AG08395 (cell line): ENCODE measurements at places on chromosomes 1 and 21.
A peak's percentile ranks its signal among the peaks of the same experiment; 100 is the strongest.

- DNase-seq, result no peak
These were observed 5.2 kb upstream of the PIGC start for GRCh38 chr1:172448995-172449584.

GRCh38 chr1:63975481-63975880, 201.7 kb downstream of the ROR1 start:
- DNase-seq, result no peak

GRCh38 chr1:35188578-35189392, 4.2 kb downstream of the SFPQ start:
- no peak for DNase-seq

- no peak for DNase-seq
These were observed 118.2 kb upstream of the ADGRL2 start for GRCh38 chr1:81682490-81682889.

GRCh38 chr1:231418101-231418740, 3.9 kb downstream of the EGLN1 start:
- DNase-seq, result no peak

GRCh38 chr1:241918879-241919278, 38.7 kb upstream of the BECN2 start:
- DNase-seq, result peak; percentile 88

DNA sequence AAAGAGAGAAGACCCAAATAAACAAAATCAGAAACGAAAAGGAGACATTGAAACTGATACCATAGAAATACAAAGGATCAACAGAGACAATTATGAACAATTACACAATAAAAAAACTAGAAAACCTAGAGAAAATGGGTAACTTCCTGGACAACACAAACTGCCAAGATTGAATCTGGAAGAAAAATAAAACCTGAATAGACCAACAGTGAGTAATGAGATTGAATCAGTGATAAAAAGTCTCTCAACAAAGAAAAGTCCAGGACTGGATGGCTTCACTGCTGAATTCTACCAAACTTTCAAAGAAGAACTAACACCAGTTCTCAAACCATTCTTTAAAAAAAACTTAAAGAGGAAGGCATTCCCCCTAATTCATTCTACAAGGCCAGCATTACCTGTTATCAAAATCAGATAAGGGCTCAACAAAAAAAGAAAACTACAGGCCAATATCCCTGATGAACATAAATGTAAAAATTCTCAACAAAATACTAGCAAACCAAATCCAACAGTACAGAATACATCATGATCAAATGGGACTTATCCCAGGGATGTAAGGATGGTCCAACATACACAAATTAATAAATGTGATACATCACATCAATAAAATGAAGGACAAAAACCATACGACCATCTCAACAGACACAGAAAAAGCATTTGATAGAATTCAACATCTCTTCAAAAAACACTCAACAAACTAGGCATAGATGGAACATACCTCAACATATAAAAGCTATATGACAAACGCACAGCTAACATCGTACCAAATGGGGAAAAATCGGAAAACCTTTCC, 119.9 kb downstream of the ACBD6 start:
- no peak for DNase-seq

DNA sequence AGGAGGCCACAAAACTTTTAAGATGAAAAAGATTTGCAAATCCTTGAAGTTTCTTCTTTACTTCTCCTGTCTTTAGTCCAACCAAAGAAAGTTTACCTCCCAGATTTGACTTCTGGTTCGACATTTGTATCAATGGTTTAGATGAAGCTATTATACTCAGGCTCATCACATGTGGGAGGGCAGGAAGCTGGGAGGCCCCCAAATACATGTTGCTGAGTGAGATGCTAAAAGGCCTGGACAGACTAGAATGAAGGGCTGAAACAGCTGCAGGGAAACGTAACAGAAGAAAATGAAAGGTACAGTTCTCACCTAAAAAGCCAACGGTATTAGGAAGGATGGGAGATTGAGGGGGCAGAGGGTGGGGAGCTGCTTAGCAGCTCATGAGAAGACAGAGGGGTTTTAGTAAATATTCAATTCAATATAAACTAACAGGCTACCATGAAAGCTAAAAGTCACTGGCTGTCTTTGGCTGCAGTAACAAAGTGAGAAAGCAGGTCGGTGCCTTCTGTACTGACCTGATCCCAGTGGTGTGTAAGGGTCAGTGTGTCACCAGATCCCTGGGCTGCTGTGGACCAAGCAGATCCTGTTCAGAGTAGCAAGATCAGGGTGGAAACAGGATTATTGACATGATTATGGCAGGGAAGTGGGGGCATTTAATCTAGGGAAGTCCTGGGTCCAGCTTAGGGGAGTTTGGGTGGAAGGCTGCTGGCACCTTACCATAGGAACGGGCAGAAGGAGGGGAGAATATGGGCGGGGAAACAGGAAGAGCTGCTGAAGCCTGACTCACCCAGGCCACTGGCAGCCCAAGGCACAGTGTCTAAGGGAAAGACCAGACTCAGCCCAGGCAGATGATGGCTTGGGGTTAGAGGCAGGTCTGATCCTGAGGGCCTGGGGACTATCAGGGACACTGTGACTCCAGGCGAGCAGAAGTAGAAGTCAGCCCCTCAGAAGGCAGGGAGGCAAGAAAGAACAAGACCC, 60.4 kb downstream of the KCNN3 start:
- DNase-seq, result peak; percentile 82

DNA sequence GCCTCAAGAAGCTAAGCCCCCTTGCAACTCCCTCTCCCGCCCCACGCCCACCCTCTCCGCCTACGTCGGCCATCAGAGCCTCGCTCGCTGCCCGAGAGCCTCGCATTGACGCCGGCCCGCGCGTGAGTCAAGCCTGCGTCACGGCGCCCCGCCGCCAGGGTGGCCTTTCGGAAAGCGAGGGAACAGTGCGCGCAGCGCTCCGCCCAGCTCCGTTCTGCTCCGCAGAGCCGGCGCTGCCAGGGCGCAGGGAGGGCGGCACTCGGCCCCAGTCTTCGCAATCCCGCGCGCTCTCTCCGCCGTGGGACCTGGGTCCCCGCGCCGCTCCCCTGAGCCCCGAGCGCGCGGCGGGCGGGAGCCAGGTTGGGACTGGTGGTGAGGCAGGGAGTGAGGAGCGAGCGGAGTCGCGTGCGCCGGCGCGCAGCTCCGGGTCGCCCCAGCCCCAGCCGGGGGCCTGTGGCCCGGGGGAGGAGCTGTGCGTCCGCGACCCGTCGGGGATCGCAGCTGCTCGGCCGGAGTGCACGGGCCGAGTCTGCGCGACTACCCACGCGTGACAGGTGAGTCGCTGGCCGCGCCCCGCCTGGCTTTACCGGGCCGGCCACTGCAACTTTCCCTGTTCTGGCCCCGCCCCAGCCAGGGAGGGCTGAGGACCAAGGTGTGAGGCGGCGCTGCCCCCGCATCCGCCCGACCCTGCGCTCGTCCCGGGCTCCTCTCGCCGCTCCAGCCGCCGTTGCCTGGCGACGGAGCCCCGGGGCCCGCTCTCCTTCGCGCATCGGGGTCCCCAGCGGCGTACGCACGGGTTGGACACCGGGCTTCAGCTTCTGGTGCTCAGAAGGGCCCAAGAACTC, at the start of gene SLC6A17:
TSS of gene SLC6A17 (plus strand) at position 165 of the 845 bp plus-strand sequence. CDS start 16,436 bp downstream, outside the sequence.
- DNase-seq, result peak; percentile 77

DNA sequence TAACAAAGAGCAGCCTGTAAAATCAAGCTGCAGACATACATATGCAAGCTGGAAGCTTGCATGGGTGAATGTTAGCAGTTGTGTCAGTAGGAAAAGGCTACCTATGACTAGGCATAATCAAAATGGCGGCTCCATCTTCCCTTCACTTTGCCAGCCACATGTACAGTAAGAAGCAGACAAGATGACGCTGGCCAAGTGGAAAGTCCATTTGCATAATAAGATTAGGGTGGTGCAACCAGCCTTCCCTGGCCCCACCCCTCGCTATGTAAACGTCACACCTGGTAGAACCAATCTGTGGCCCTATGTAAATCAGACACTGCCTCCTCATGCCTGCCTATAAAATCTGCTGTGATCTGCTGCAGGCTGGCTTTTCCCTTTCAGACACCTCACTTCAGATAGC, 171.9 kb upstream of the USP25 start:
- no peak for DNase-seq

DNA sequence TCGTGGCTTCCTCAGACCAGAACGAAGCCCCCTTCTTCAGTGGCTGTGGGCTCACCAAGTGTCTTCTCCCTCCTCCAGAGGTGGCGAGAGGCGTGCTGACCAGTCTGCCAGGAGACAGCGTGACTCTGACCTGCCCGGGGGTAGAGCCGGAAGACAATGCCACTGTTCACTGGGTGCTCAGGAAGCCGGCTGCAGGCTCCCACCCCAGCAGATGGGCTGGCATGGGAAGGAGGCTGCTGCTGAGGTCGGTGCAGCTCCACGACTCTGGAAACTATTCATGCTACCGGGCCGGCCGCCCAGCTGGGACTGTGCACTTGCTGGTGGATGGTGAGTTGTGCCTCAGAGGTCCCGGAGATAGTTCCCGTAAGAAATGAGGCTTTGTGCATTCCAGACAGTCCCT, 24.0 kb downstream of the IL6R start:
- no peak for DNase-seq

GRCh38 chr1:89590341-89591080, 42.4 kb upstream of the LRRC8C start:
- DNase-seq, result no peak

GRCh38 chr1:16181887-16182719, 26.2 kb upstream of the EPHA2 start:
- peak; percentile 89 for DNase-seq

- no peak for DNase-seq
These were observed 14.5 kb downstream of the IFNAR2 start for GRCh38 chr21:33244082-33244778.

GRCh38 chr1:53125623-53126360, 16.6 kb downstream of the SLC1A7 start:
- no peak for DNase-seq

- peak; percentile 64 for DNase-seq
These were observed 39.7 kb downstream of the SLC35A3 start for GRCh38 chr1:100009458-100009857.

- no peak for DNase-seq
These were observed 79.8 kb upstream of the HMCN1 start for GRCh38 chr1:185654199-185654951.

DNA sequence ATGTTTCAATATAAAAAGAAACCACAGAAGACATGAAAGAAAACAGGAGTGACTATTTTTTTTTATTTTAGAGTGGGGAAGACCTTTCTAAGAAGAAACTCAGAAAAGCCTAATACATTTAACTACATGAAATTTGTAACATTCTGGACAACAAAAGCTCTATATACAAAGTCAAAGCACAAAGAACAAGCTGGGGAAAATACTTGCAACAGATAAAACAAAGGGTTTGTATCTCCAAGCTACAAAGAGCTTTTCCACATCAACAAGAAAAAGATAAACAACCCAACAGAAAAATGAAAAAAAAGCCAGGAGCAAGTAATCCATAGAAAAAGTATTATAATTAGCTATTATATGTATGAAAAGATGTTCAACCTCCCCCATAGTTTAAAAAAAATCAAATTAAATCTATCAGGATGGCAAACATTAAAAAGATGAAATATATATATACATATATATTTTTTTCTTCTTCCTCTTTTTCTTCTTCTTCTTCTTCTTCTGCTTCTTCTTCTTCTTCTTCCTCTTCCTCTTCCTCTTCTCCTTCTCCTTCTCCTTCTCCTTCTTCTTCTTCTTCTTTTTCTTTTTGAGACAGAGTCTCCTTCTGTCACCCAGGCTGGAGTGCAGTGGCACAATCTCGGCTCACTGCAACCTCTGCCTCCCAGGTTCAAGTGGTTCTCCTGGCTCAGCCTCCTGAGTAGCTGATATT, 49.1 kb upstream of the EPS8L3 start:
- no peak for DNase-seq

DNA sequence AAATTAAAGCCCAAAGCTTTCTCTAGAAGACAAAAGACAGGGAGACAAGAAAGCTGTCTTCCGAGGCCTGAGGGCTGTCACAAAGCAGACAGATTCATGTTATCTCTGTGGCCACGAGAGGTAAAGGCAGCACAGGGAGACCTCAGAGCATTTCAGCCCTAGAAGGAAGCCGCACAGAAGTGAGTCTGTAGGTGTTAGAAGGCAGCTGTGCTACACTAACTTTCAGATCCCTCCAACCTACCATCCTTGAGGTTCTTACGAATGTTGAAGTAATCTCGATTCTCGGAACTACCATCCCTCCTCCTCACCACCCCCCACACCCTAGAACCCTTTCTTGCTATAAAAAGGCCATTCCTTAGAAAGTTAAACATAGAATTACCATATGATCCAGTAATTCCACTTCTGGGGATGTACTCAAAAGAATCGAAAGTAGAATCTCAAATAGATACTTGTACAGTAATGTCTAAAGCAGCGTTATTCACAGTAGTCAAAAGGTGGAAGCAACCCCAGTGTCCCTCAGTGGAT, 21.5 kb upstream of the LYST start:
- DNase-seq, result no peak

GRCh38 chr1:88191917-88192316, 492.2 kb upstream of the PKN2 start:
- DNase-seq, result no peak

GRCh38 chr1:234330843-234331215, 42.4 kb upstream of the COA6 start:
- DNase-seq, result no peak

DNA sequence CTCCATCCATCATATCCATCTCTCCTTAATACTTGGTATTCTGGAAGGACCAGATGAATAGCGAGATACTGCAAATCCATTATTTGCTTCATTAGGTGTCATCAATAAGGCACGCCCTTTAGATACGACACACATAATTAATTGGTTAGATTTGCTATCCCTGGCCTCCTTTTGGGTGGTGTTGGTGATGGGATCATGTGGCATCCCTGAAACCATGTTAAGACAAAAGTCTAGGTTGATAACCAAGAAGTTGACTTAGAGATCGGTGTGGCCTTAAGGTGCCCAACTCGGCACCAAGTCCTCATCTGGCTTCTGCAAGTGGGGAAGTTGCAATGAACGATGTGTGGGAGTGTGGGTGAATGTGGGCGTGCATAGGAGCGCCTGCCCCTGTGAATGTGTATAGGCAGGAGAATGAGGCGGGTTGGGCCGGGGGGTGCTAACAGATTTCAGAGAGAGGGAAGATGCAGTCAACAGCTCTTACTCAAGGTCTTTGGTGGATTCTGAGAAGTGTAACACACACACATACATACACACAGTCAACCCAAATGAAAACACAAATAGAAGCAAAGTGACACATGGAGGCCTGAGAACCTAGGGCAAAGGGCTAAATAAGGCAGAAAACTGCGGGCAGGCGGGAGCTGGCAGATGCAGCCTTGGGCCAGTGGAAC, 415.7 kb upstream of the ESRRG start:
- DNase-seq, result no peak

DNA sequence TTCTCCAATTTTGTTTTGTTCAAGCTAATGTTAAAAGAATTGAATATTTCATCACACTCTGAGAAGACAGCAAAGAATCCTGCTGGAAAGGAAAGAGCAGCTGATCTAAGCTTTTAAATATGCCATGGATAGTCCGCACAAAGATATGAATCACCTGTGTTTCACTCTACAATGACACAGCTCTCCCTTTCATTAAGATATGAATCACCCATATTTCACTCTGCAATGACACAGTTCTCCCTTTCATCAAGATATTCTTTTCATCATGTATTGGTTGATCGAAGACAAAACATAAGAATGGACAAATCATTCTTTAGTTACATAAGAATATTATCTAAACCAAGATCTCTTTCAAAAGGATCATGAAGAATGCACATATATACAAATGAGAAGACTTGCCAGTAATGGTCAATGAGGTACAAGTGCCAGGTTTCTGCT, 367.3 kb downstream of the SMYD3 start:
- peak; percentile 67 for DNase-seq

- DNase-seq, result no peak
These were observed 11.8 kb upstream of the RASSF5 start for GRCh38 chr1:206495493-206496046.
